ENCODE measurements at places on chromosomes 6 and 20.
A peak's percentile ranks its signal among the peaks of the same experiment; 100 is the strongest.

DNA sequence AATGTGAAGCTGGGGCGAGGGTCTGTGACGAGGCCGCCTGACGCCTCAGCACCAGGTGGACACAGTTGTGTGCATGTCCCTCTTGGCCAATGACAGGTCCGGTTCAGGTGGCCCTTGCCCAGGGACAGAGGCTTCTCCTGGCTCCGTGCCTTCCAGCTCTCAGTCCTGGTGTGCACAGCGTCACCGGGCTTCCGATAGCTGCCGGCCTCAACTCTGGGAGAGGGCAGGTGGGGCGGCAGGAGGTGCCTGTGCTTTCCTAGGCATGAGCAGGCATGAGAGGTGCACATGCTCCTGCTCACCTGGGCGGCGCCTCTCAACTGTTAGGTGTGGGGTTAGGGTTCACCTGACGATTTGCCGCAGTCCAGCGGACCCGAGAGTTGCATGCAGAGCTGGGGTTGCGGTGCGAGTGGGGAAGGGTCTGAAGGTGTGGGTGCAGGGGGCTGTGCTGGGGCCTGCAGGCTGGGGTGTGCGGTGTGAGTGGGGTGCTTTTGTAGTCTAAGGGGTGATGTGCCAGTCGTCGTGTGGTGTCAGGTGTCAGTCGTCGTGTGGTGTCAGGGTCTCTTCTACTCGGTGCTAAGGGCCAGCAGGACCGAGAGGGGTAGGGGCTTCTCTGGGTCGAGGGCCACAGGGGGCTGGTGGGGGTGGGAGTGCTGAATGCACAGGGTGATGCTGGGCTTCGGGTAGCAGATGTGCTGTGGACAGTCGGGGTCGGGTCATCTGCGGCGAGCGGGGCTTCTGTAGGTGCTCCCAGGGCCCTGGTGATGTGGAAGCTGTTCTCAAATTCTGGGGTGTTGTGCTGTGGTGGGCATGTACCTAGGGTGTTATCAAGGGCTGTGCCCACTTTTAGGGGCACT is 3.8 kb upstream of the SOX18 start:
- no peak for DNase-seq

GRCh38 chr20:19310541-19310940 is 98.1 kb downstream of the SLC24A3 start:
- no peak for DNase-seq

DNA sequence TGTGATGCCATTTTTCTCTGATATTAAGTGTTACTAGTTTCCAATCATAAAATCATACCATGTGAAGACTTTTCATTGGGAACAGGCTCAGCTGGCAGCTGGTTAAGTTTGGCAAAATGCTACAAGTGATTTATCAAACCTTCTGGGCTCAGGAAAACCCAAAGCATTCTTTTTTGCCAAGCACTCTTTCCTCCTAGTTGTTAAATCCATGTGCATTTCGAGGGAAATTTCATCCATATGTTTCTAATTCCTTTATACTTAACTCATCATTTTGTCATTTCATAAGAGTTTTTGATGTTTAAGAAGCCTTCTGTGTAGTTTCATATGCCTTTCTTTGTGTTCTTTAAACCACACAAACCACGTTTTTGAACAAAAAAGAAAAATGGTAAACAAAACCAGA is 217.6 kb upstream of the PDE10A start:
- no peak for DNase-seq

DNA sequence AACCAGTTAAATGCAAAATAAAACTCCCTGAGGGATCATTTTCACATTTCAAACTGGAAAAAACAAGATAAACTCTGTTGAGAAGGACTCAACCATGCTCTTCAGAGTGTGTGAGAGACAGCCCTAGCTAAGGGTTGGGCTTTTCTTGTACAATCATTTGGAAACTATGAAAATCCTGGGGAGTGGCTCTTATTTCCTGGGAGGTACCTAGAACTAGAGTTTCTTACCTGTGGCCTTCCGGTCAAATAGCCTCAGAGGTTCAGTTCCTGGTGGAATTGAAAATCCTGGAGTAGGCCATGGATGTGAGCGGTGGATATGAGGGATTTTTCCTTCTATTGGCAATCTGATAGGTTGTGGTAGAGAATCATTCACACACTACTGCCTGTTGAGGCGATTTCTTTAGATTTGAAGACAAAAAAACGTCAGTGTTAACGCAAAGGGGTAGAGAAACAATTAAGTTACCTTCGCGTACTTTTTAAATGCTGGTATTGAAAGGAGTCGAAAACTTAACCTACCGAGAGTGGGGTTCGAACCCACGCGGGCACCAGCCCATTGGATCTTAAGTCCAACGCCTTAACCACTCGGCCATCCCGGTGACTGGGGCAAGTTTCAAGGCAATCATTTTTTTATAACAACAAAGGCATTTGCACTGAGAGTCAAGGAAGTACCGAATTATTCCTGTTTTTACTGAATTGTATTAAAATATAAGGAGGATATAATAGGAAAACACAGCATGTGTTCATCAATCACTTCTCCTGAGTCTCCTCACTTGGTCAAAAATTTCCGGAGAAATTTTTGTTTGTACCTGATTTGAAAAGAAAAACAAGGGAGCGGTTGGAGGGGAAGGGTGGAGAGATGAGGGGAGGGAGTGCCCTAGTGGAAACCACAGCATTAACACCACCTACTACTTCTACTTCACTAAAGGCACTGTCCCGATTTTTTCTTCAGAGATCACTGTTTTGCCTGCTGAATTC is 191.3 kb downstream of the OR2B2 start:
- peak; percentile 85 for DNase-seq

GRCh38 chr6:109296971-109297372 is 85.3 kb downstream of the CD164 start:
- no peak for DNase-seq

DNA sequence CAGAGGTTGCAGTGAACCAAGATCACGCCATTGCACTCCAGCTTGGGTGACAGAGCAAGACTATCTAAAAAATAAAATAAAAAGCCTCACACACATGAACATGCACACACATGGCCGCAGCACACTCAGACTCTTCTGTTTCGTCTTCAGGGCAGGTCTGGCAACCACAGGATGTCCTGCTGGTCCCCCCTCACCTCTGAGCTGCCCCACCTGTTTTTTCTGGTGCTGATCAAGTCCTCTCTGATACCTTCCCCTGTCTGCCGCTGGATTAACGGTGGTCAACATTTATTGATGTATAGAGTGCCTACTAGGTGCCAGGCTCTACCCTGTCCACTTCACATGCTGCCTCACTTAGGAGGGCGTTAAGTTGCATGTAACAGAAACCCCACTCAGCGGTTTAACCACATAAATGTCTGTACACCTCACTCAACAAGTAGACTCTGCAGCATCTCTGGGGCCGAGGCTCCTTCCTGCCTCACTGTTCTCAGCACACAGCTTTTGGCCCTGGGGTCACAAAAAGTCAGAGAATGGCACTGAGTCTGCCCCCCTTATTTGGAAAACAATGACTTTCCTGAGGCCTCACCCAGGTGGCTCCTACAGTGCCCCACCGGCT is 4.5 kb upstream of the AP5S1 start:
- DNase-seq: peak; percentile 56

DNA sequence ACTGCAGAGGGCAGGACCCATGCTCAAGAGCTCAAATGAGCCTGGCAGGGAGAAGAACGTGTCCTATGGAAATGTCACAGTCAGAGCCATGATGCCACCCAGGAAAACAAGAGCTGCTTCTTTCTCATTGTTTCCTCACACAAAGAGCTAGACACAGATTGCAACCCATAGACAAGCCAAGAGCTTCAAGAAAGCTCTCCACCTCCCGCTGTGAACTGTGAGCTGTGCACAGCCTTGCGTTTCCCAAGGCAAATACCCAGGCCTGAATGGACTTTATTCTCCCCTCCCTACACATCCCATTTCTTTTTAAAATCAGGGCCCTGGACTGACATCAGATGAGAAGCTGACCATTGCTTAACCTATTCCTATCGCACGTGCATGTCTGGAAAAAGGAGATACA is 388.8 kb downstream of the RNGTT start:
- DNase-seq: no peak

- no peak for DNase-seq
Measured at GRCh38 chr6:149889326-149889725, 8.6 kb downstream of the RAET1E start.

DNA sequence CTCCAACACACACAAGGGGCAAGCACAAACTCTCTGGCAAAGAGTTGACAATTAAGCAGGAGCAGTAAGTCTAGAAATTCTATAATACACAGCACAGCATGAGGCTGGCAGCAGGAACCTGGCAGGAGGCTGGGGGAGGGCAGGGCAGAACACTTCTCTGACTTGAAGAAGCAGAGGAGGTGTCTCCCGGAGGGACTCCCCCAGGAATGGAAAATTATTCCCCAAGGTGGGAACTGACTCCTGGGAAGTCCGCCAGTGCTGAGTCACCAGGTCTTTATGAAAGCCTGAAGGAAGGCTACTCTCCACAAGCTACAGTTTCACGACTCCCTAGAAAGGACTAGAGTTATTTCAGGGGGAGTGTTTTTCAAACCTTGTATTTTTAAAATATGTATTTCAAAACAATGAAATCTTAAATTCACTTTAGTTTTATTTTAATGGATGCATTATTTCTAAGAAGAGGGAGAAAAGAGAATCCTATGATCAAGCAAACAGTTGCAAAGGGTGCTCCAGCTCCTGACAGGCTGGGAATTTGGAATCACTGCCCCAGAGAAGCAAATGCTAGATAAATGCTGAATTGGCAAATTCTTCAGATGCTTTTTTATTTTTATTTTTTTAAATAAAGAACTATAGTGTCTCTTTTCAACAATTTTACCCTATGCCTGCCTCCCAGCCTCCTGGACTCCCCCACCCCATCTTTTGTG is 192.8 kb downstream of the LY86 start:
- no peak for DNase-seq

DNA sequence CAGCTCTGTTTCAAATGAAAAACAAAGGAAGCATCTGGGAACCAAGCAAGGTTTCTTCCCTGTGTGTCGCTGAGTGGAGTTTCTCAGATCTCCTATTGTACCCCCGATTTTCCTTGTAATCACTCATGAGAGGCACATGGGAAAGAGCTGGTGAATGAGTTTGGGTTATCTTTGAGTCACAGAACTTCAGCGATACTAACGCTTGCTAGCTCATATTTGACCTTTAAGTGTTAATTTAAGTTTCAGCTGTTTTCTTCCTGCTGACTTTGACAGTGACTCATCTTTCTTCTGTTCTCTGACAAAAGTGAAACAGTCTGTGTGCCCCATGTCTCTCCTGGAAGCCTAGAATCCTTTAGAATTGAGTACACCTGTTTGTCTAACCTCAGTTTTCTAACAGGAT is 261.1 kb upstream of the RGS17 start:
- no peak for DNase-seq

DNA sequence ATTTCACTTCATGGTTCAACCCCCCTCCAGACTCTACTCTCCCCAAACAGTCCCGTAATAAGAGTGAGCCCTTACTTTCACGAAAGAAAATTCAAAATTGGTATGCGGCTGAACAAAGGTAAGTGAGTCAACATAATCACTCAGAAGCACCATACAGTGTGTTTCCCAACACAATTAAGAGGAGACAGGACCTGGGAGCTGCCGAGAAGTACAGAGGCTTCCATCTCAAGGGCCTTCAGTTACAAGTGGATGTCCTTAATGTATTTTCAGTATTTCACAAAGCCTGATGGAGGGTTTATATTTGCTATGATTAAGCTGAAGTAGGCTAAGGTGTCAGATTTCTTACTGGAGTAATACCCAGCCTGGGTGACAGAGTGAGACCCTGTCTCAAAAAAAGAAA is 51.1 kb downstream of the MYO6 start:
- DNase-seq: no peak

- DNase-seq: no peak
Measured at GRCh38 chr6:116019428-116019827, 41.3 kb downstream of the FRK start.

DNA sequence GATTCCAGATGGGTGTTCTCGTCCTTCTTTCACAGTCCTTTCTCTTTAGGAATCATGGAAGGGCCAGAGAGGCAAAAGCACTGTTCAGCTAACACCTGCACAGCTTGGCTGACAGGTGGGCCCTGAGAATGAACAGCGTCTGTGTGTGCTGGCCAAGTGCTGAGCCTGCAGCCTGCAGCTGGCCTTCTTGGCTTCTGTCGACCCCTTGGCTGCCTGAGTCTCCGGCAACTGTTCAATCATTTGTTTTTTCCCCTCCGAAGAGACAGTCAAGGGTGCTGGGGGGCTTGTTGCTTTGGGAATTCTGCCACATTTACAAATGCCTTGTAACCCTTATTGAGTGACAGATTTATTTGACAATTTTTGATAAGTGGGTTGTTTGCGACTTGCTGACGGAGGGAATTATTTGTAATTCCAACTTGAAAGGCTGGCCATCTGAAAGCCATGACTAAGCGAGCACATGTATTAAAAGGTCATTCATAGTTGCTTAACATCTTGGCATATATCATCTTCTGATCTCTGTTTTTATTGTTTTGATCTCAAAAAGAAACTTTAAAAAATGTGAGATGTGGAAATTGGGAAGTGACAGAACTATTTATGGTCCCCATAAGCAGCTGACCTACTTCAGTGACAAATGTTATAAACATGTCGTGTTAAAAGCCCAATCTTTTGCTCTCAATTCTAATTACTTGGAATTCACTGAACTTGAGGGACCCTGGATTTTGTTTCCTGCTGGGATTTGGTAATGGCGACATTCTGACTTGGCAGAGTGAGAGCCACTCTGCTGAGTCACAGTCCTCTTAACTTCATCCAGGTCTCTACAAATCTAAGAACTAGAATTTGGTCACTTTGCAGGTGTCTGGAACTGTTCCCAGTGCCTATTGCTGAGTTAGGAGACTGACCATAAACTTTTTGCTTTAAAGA is 41.9 kb upstream of the FERMT1 start:
- DNase-seq: no peak

DNA sequence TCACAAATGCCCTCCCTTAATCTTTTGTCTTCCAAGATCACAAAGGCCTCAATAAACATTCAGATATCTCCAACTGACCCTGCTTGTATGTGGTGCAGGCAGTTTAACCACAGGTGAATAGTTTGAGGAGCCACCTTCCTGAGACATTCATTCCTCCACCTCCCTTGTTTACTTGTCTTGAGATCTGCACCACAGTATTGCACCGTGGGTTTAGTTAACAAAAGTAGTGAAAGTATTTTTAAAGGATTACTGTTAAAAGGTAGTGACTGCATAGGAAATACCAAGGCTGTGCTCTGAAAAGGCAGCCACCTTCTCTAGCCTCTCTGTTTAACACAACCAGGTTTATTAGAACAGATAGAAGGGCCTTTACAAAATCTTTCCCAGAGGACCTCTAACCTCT is 46.5 kb downstream of the SESN1 start:
- DNase-seq: no peak

DNA sequence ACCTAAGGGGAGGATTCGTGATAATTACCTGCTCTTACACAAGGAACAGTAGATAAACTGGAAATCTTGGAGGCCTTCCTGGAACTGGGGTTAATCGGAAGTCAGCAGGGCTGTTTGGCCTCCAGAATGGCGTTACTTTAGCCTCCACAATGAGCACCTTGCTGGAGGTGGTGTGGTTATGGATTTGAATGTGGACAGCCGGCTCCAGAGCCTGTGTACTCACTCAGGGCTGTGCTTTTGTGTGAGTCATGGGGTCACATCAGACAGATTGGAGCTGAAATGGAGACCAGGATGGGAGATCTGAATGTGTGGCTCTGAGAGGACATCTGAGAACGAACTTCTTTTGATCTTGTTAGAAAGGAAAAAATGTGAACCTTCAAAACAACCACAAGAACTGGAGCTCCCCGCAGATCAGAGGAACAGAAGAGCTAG is 30.4 kb downstream of the IGF2R start:
- DNase-seq: no peak

GRCh38 chr6:79066828-79067227 is 11.2 kb downstream of the PHIP start:
- DNase-seq: no peak

- DNase-seq: no peak
Measured at GRCh38 chr6:41716516-41717391, 18.7 kb downstream of the TFEB start.

All from activated CD4-positive, alpha-beta T cell treated with anti-CD3 and anti-CD28 coated beads, Interleukin-2, Interleukin-6, amounts not matched to agents 100 ng/mL and 50 ng/mL, durations not matched to agents 16 hours and 8 hours (primary cell).